Stimulated activated naive B cell treated with anti-CD40 and anti-IgM and Interleukin-4, amounts not matched to agents 10 μg/mL and 1 μg/mL and 100 μg/mL, for 72 hours (primary cell): ENCODE measurements at places on chromosomes 12 and 14.

DNA sequence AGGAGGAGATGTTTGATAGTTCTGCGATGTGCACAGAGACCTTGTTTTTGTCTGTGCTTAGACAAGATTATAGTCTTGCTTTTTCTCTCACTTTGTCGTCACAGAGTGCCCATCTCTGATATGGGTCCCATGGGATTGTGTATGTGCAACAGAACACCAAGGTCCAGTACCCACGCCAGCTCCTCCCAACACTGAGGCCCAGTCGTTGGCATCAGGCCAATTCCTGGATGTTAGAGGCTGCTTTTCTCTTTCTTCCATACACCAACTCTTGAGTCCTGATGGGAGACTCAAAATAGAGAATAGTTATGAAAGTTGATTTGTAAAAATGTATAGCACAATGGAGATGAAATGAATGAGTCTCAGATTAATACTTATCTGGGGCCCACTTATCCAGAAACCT is 22.7 kb upstream of the PRMT8 start:
- no peaks in the 10 kb centered on the region for H3K4me1 ChIP-seq
- H3K27ac ChIP-seq, result no peak overlapping the region
- no peak overlapping the region for H3K4me3 ChIP-seq
- no peak for DNase-seq

GRCh38 chr12:47736877-47737676 is 11.8 kb upstream of the ENDOU start:
- H3K27me3 ChIP-seq, result no peaks in the 10 kb centered on the region
- no peak for DNase-seq
- peaks cover 42% of the 10 kb centered on the region for H3K4me1 ChIP-seq
- H3K36me3 ChIP-seq, result peaks cover 21% of the 10 kb centered on the region
- no peak overlapping the region for H3K27ac ChIP-seq

- no peak for DNase-seq
- H3K4me1 ChIP-seq, result no peaks in the 10 kb centered on the region
- no peak overlapping the region for H3K4me3 ChIP-seq
- peaks cover under 1% of the 10 kb centered on the region for H3K27me3 ChIP-seq
Observed at GRCh38 chr12:10511756-10512355, 6.2 kb downstream of the EIF2S3B start.

- peaks cover 19% of the 10 kb centered on the region for H3K36me3 ChIP-seq
- H3K27ac ChIP-seq, result no peak overlapping the region
- H3K4me1 ChIP-seq, result no peaks in the 10 kb centered on the region
- H3K27me3 ChIP-seq, result no peaks in the 10 kb centered on the region
Observed at GRCh38 chr14:102415671-102416070, 52.9 kb downstream of the TECPR2 start.

- H3K27ac ChIP-seq, result no peak overlapping the region
- no peak overlapping the region for H3K4me3 ChIP-seq
- no peak for DNase-seq
- H3K4me1 ChIP-seq, result no peaks in the 10 kb centered on the region
Observed at GRCh38 chr12:83172441-83172840, 485.7 kb downstream of the TMTC2 start.

GRCh38 chr14:54211551-54212308 is 185.1 kb upstream of the CDKN3 start:
- no peak overlapping the region for H3K27ac ChIP-seq
- H3K36me3 ChIP-seq, result no peaks in the 10 kb centered on the region
- peaks cover 13% of the 10 kb centered on the region for H3K27me3 ChIP-seq
- DNase-seq, result no peak
- H3K4me3 ChIP-seq, result no peak overlapping the region

DNA sequence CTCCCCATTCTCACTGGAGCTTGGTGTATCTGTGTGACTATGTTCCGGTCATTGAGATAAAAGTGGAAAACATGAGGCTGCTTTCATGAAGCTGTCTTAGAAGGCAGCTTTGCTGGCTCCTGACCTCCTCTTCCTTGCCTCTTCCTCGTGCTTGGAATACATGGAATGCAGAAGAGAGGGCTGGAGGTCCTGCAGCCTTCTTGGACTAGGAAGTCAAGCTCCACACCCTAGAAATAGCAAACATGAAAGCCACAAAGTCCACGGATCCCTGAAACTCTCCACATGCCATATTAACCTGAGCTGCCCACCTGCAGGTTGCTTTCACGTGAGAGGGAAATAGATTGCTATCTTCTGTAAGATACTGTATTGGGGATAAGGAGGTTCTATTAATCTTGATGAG is 51.0 kb downstream of the FZD10 start:
- H3K4me3 ChIP-seq, result no peak overlapping the region
- no peak for DNase-seq
- no peak overlapping the region for H3K27ac ChIP-seq
- no peaks in the 10 kb centered on the region for H3K4me1 ChIP-seq
- no peaks in the 10 kb centered on the region for H3K36me3 ChIP-seq
- H3K27me3 ChIP-seq, result peaks cover 12% of the 10 kb centered on the region

- DNase-seq, result no peak
- H3K4me1 ChIP-seq, result no peaks in the 10 kb centered on the region
- no peaks in the 10 kb centered on the region for H3K27me3 ChIP-seq
- H3K4me3 ChIP-seq, result no peak overlapping the region
Observed at GRCh38 chr14:51370758-51371386, 130.8 kb downstream of the TMX1 start.

GRCh38 chr12:93780101-93780641 is 103.0 kb downstream of the CRADD start:
- H3K4me1 ChIP-seq, result peaks cover 25% of the 10 kb centered on the region
- H3K27ac ChIP-seq, result no peak overlapping the region
- no peak overlapping the region for H3K4me3 ChIP-seq
- H3K36me3 ChIP-seq, result peaks cover 3% of the 10 kb centered on the region

- no peaks in the 10 kb centered on the region for H3K36me3 ChIP-seq
- no peaks in the 10 kb centered on the region for H3K4me1 ChIP-seq
- peaks cover 12% of the 10 kb centered on the region for H3K27me3 ChIP-seq
- no peak overlapping the region for H3K27ac ChIP-seq
Observed at GRCh38 chr14:55874785-55875184, 243.4 kb upstream of the PELI2 start.
